ENCODE measurements at places on chromosomes 7 and 10.
A peak's percentile ranks its signal among the peaks of the same experiment; 100 is the strongest.

DNA sequence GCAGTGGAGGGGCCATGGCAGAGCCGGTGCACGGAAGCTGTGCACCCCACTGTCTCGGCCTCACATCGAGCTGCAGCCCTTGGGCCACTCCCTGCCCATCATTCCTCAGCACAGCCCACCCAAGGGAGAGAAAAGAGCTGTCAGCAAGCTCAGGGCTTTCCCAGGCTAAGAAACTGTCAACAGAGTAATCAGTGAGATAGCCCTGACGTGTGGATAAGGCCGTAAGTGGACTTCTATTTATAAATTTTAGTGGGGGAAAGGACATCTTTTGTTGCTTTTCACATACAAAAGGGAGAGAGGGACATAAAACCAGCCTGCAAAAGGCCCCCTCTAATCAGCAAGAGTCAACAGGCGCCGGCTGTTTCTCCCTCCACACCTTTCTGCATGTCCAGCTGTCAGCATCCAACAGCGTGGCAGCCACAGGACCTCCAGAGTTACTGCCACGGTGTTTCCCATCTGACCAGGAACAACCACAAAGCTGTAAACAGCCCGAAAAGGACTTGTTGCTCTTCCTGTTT, 56.8 kb upstream of the DDC start:
- no peak for DNase-seq

- no peak for DNase-seq
Measured at GRCh38 chr10:101588879-101589278, 758 bp downstream of the DPCD start.

DNA sequence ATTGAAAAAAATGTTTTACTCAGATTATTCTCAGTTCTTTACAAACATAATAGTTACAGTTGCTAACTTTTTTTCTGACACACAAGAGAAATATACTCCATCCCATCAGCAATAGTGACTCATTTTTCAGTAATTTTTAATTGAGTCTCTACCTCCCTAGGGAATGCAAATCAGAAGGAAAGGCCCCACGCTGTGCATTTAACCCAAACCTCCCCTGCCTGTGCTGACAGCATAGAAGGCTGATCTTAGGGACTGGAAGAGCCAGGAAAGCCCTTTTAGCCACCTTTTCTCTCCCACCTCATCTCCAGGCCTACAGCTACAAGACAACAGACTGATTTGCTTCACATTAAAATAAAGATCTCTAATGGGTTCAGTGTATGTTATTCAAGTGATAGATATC, 24.7 kb upstream of the PIK3CG start:
- peak; percentile 12 for DNase-seq

GRCh38 chr7:44498230-44498954, 7.9 kb upstream of the NUDCD3 start:
- DNase-seq, result no peak

GRCh38 chr7:29494350-29494749, 69.3 kb upstream of the PRR15 start:
- DNase-seq, result no peak

- DNase-seq, result no peak
Measured at GRCh38 chr10:101446071-101446470, 92.1 kb downstream of the BTRC start.

DNA sequence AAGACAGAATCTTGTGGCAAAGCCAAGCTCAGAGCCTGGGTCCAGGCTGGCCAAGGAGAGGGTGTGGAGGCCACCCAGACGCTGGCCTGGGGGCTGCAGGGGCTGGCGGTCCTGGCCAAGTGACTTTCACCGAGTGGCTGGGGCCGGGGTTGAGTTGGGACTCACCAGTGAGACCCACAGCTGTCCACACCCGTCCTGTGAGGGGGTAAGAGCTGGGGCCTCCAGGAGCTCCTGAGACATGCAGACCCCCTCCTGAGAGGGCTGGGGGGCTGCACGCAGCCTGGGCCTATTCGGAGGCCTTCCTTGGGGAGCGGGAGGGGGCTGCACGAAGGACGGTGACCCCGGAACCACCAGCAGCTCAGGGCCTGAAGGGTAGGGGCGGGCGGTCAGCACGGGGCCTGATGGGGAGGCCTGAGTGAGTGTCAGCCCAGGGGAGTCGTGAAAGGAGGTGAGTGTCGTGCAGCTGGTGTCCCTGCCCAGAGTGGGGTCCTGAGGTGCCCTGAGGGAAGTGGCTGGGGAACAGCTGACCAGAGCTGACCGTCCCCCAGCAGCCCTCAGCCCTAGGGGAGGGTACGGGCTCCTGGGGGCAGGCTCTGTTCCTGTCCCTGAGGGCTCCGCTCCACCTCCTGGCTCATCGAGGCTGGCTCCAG, 100.9 kb downstream of the FOXL3 start:
- DNase-seq, result no peak

DNA sequence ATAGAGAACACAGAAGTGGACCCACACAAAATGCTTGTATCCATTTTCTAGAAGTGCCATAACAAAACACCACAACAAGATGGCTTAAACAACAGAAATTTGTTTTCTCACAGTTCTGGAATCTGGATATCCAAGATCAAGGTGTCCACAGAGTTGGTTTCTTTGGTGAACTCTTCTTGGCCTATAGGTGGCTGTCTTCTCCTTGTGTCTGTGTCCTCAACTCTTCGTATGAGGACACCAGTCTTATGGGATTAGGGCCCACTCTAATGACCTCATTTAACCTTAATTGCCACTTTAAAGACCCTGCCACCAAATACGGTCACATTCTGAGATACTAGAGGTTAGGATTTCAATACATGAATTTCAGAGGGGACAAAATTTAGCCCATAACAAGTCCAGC, 30.8 kb upstream of the C10orf71 start:
- DNase-seq, result no peak

DNA sequence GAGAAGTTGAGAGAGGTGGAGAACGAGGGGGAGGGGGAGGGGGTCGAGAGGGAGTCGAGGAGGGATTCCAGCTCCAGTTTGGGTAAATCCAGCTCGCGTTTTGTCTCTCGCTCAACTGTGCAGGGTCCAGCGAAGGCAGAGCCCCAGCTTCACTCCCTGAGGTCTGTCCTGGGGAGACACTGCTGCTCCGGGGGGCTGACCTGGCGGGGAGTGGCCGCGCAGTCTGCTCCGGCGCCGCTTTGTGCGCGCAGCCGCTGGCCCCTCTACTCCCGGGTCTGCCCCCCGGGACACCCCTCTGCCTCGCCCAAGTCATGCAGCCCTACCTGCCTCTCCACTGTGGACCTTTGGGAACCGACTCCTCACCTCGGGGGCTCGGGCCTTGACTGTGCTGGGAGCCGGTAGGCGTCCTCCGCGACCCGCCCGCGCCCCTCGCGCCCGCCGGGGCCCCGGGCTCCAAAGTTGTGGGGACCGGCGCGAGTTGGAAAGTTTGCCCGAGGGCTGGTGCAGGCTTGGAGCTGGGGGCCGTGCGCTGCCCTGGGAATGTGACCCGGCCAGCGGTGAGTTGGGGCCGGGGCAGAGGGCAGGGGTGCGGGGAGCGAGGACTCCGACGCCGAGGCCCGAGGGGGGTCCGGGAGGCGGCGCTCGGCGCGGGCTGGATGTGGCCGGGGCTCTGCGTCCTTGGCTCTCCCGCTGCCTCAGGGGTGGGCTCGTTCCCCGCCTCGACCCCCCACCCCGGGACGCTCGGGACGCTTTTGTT, at the start of gene TET1:
Gene TET1, plus strand, starts transcription at position 152 of the 757 bp plus-strand sequence. CDS start 12,002 bp downstream, outside the sequence.
- peak; percentile 94 for DNase-seq

DNA sequence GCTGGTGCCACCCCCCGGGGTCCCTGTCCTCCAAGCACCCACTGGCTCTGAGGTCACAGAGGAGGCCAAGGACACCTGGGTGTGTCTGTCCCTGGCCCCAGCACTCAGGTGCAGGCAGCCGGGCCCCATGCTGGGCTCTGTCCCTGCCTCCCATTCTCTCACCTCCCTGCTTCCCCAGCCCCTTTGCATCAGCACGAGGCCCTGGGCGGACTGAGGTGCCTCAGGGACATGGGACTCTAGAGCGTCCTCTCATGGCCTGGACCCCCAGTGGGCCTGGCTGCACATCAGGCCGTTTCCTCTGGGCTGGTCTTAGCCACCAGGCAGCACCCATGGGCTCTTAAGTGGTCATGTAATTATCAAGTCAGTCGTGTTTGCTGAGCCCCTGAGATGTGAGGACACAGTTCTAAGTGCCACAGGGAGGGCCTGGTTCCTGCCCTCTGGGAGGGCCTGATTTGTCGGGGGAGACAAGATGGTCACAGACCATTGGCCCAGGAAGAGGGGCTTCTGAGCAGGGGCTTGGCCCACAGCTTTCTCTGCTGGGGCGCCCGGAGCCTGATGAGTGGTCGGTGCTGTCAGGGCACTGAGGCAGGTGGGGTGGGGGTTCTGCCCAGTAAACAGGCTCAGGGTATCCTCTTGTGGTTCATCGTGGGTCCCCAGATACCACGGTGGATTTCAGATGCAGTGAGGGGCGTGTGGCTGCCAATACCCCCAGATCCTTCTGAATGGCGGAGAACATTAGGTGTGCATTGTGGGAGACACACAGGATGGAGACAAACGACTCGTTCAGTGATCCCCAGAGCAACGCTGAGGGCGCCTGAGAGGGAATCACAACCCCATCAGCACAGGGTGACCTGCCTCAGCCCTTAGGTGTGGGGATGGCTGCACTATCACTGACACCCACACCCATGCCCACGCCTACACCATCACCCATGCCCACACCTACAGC, 152.5 kb downstream of the WDR37 start:
- no peak for DNase-seq

- DNase-seq, result no peak
Measured at GRCh38 chr10:126586128-126586527, 84.4 kb downstream of the C10orf90 start.

DNA sequence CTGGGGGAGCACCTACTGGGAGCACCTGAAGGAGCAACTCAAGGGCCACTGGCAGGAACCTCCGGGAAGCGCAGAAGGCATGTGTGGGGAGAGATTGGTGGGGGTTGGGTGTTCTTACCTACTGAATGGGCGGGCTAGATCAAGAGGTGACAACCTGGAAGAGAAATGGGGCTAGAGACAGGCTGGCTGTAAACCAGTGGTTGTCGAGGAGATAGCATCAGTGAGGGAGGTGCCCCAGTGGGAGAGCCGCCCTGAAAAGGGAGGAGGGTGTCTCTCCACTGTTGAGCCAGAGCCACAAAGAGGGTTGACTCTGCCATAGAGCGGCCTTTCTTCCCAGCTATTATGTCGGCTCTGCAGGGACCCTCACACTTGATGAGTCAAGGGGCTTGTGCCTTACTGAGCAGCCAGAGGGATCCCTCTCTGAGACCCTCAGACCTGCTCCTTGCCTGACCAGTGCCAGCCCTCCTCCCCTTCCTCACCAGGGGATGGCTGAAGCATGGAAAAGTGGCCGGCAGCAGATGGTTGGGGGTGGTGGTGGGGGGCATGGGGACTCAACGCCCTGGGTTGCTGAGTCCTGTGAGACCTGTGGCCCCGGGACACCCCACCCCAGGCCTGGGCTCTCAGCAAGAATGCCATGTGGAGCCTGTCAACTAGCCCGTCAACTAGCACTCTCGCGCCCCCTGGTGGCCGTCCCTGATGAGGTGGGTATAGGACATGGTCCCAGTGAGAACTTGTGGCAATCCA, 36.4 kb upstream of the PURB start:
- DNase-seq, result peak; percentile 67

- DNase-seq, result no peak
Measured at GRCh38 chr10:58019863-58020537, 247.7 kb downstream of the IPMK start.

- DNase-seq, result peak; percentile 62
Measured at GRCh38 chr10:22477334-22478287, 132.3 kb downstream of the SPAG6 start.

DNA sequence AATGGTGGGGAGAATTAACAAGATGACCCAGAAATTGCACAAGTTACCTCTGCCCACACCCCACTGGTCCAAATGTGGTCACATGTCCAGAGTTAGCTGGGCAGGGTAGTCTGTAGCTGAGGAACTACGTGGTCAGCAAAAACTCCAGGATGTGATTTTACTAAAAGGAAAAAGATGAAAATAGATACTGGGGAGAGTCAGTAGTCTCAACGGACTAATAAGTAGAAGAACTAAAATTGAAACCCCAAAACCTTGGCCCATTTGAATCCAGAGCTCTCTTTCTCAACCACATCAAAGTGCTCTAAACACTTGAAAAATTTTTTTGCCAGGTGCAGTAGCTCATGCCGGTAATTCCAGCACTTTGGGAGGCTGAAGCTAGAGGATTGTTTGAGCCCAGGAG, 146.3 kb downstream of the SKIDA1 start:
- DNase-seq, result no peak

DNA sequence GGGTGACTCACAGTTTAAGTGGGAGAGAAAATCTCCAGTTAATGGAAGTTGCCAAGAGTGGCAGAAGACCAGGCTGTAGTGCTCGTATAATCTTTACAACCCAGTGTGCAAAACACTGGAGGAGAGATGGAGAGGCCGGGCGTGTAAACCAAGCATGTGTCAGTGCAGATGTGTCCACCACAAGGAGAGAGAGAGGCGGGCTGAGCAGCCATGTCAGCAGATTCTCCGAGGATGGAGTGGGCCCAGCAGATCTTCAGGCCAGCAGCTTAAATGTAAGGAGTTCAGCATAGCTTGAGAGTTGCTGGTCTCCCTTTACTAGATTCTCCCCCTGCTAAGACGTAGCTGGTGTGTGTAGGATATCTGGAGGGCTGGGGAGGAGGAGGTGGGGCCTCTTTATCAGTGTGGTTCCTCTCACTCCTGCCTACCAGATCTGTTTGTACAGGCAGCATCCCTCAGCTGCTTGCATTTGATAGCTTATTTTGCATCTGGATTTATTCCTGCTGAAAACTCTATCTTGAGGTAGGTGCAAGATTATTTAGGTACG, 13.7 kb downstream of the BPGM start:
- no peak for DNase-seq

DNA sequence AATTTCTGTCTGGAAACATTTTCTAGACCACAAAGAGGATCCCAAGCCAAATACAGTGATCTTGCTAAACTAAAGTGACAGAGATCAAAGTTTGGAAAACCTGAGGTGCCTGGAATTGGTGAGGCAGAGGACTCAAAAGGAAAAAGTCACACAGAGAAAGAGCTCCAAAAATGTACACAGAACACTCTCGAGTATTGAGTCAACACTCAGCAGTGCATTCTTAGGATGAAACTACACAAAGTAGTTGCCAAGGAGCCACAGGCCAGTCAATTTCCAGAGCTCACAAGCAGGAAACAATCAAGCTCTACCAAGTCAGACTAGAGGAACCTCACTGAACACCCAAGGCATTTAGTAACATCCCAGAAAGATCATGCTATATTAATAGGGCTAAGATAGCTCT, 61.3 kb downstream of the MICU1 start:
- DNase-seq, result no peak

Measured in ELF-1 (cell line).